ENCODE measurements at places on chromosomes 2 and 18.

- no peak for DNase-seq
These were observed 21.2 kb upstream of the ASXL3 start for GRCh38 chr18:33556846-33557245.

GRCh38 chr2:205557873-205558272, 124.4 kb upstream of the NRP2 start:
- DNase-seq: no peak

- DNase-seq: peak; percentile 36
These were observed 35.4 kb upstream of the REEP1 start for GRCh38 chr2:86372641-86373502.

GRCh38 chr2:201466050-201466675, 14.6 kb downstream of the STRADB start:
- peak; percentile 64 for DNase-seq

GRCh38 chr18:22840606-22841144, 92.5 kb upstream of the RBBP8 start:
- no peak for DNase-seq

GRCh38 chr2:210727549-210727948, 171.2 kb downstream of the CPS1 start:
- no peak for DNase-seq

DNA sequence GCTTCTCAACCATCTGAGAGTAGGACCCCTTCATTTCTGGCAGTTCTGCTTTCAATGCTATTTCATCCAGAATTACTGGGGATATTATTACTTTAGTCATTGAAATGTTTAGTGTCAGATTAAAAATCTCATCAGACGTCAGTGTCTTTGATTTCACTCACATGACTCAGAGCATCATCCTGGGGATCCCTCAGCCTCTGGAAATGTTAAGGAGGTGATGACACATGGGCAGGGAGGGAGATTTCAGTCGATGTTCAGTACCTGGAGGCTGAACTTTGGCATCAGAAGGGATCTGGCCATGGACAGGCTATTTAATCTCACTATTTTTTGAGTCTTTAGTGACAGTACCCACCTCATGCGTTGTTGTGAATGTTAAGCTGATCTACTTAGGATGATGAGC, 39.1 kb downstream of the OSBPL6 start:
- DNase-seq: no peak

DNA sequence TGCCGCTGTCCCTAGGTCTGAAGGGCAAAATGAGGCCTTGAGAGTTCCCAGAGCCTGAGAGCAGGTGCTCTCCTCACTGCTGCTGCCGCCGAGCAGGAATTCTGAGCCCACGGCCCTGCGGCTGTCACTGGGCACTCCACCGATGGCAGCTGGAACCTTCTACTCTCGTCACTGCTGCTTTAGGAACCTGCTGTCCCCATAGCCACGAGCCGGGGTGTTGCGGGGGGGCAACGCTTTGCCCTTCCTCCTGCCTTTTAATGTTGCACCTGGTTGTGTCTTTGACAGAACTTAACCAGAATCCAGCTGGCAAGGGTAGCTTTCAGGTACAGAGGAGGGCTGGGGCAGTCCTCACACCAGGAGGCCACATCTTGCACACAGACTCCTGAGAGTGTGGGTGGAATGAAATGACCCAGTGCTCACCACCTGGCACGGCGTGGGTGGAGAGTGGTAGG, 32.3 kb downstream of the NCK2 start:
- no peak for DNase-seq

- peak; percentile 35 for DNase-seq
These were observed 106.0 kb downstream of the UBR3 start for GRCh38 chr2:169933124-169933711.

DNA sequence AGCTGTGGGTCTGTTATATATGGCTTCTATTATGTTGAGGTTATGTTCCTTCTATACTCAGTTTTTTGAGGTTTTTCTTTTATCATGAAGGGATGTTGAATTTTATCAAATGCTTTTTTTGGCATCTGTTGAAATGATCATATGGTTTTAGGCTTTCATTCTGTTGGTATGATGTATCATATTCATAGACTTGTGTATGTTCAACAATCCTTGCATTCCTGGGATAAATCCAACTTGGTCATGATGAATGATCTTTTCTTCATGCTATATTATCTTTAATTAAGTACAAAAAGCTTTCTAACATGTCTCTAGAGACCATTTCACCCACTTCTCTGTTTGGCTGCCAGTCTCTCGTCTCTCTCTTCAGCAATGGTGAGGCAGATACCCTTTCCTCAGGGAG, 54.2 kb downstream of the MDH1 start:
- DNase-seq: no peak

GRCh38 chr2:173734797-173735196, 230.4 kb downstream of the SP3 start:
- no peak for DNase-seq

- no peak for DNase-seq
These were observed 47.8 kb downstream of the INPP4A start for GRCh38 chr2:98492441-98492840.

DNA sequence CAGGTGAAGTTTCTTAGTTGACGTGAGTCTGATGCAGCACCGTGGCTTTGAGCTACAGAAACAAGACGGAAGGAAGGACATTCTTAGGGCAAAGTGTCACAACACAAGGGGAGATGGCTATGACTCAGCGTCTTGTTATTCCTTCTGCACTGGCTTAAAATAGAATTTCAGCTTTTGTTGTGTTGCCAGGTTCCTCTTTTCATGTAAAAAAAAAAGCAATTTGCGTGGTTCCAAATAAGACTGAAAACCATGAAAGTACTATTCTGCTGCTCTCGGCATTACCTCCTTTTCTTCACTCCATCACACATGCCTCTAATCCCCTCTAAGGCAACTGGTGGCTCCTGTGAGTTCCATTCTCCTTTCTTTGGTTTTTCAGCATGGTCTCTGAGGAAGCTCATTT, 150.1 kb downstream of the ANTXR1 start:
- peak; percentile 86 for DNase-seq

GRCh38 chr2:74619651-74620297, 28.4 kb downstream of the M1AP start:
- no peak for DNase-seq

GRCh38 chr2:85838181-85838580, 50.6 kb downstream of the ST3GAL5 start:
- no peak for DNase-seq

GRCh38 chr2:130728007-130728454, 839 bp upstream of the GPR148 start:
- peak; percentile 12 for DNase-seq

- no peak for DNase-seq
These were observed 1.8 kb upstream of the TMEM18 start for GRCh38 chr2:678964-679363.

DNA sequence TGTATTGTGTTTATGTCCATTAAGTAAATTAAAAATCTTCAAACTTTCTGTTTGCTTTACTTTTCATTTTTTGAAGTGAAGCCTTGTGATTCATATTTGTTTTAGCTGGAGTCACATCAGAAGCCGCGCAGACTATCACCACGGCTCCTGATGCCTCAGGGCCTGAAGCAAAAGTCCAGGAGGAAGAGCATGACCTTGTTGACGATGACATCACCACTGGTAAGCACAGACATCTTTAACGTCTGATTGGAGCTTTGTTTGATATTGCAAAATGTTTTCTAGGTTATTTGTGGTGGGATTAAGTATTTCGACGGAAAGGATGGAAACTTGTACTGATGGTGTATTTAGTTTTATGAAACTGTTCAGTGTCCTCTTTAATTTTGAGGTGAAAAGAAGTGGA, 164.8 kb downstream of the WDR7 start:
- DNase-seq: no peak

- no peak for DNase-seq
These were observed 631.7 kb downstream of the LRP1B start for GRCh38 chr2:141499123-141499522.

DNA sequence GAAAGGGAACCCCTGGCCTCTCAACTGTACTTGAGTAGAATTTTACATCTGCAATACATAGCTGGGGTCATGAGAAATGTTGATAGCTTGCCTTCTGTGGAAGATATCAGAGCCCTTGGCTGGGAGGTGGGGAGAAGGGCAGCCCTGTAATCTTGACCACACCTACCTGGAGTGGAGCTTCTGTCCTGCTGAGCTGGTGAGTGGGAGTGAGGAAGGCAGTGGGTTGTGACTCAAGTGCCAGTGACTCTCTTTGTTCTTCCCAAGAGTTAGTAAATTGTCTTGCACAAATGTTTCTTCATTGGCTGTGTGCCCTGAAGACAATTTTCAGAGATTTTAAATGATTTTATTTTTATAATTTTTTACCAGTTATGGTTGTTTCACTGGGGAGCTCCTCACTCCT, 277.3 kb downstream of the MBD5 start:
- no peak for DNase-seq

GRCh38 chr2:219912491-219912921, 285.1 kb downstream of the SLC4A3 start:
- peak; percentile 74 for DNase-seq

DNA sequence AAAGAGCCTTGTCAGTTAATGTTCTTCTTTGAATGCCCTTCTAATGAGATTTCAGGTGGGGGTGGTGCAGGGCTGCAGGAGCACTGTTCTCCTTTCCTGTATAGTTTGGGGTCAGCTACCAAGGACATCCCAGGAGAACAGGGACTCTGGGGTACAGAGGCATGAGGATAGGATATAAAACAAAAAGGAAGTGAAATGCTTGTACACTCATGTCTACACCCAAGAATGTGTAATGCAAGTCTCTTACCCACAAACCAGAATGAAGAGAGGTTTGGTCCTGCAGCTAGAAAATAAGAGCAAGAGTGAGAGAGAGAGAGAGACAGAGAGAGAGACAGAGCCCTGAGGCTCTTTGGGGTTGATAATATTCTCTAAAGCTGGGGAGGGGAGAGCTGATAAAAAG, 151.8 kb upstream of the KCTD1 start:
- DNase-seq: no peak

- no peak for DNase-seq
These were observed 23.2 kb upstream of the CDKL4 start for GRCh38 chr2:39266916-39267434.

DNA sequence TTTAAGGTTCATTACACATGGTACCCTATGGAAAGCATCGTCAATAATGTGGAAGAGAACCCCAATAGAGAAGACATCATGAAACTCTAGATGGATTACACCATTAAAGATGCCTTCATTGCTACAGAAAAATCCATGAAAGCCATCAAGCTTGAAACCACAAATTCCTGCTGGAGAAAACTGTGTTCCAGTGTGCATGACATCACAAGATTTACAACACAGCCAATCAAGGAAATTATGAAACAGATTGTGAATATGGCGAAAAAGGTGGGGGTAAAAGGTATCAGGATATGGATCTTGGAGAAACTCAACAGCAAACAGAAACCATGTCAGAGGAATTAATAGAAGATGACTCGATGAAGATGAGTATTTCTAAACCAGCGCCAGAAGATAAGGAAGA, 200.0 kb downstream of the SLC4A10 start:
- DNase-seq: no peak

- peak; percentile 69 for DNase-seq
These were observed 9.2 kb upstream of the SP9 start for GRCh38 chr2:174325373-174326160.

DNA sequence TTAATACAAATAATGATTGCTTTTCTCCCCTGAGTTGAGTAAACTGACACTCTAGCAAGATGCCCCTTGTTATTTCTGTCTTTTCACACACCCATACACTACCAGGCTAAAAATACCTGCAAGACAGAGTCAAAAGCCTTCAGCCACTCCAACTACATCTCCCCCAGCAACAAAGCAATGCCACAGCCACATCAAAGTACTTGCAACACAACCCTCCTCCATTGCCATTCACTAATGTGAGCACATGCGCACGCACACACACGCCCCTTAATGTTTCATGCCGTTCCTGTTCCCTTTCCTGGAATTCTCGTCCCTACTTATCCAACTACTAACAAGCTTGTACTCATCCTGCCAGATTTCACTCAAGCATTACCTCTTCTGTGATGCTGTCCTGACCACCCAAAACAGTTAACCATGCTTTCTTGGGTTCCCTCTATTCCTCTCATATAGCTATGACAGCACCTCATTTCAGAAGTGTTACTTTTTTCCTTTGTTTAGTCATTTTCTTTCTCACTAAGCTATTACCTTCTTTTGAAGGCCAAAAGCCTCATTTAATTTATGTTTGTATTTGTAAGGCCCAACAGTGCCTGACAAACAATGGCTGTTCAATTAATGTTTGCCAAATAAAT, 29.6 kb downstream of the SLC25A12 start:
- no peak for DNase-seq

DNA sequence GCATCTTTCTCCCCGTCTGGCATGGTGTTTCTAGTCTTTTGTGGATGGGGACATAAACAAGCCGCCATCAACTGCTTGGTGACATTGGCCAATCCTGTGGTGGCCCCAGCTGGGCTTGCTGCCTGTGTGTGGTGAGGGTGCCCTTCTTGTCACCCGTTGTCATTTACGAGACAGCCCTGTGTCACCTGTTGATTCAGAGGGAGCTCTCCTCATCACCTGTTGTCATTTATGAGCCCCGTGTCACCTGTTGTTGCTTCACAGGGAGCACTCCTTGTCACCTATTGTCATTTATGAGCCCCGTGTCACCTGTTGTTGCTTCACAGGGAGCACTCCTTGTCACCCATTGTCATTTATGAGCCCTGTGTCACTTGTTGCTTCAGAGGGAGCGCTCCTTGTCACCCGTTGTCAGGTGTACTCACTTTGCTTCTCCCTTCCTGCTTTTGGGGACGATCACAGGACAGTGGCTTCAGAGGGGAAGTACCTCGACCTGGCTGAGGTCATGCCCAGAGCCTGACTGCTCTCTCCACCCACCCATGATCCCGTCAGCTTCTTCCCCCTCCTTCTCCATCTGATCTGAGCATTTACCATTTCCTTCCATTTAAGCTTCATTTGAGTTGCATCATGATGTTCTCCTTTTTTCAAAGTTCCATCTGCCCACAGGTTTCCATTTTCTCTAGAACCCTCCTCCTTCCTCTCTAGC, 29.1 kb downstream of the HPCAL1 start:
- DNase-seq: peak; percentile 33

DNA sequence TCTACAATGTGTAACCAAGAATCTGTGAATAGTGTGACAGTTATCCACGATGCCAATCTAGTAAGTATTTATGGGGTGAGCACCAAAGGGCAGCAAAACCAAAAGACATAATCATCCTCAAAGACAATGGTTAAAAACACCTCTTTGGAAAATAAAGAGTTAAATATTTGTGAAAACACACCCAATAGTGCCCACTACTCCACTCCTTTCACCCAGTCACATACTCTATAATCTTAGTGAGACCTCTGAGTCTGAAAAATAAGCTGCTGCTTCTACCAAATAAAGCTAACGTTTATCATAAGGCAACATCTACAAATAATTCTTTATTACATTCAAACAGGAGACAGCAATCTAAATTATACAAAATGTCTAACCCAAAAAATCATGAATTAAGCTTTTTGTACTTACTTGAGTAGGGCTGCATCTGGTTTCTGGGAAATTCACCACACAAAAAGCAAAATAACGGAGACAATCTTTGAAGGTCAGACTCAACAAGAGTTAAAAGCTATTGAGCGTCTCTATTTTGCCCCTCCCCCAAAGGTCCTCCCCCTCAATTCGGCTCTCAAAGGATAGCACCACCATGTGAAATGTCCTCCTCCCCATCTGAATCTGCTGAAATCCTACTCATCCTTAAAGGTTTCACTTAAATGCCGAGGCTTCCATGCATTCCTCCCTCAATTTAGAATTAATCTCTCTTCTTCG, 2.0 kb downstream of the RAPH1 start:
- peak; percentile 61 for DNase-seq

Data from umbilical cord (tissue), 2 donors.